ENCODE measurements at places on chromosomes 4 and X. TPM values are rescaled to one million over a fixed set of nuclear protein-coding genes. Genes with fewer than 3 reads are reported as not detected.

The FGF13 gene
- total RNA-seq: 10.4 TPM

The AFP gene
- not detected for total RNA-seq

The BST1 gene
- 9.1 TPM for total RNA-seq

The SERTM2 gene
- total RNA-seq: 0.76 TPM

The CCSER1 gene
- total RNA-seq: 9.0 TPM

The ARHGEF6 gene
- 30.4 TPM for total RNA-seq

The MAPK10 gene
- 42.3 TPM for total RNA-seq

The CXorf51B gene
- not detected for total RNA-seq

The CYTL1 gene
- 8.3 TPM for total RNA-seq

The SEC24D gene
- 64.9 TPM for total RNA-seq

The MGAT4D gene
- total RNA-seq: not detected

The CHRDL1 gene
- total RNA-seq: 183 TPM

DNA sequence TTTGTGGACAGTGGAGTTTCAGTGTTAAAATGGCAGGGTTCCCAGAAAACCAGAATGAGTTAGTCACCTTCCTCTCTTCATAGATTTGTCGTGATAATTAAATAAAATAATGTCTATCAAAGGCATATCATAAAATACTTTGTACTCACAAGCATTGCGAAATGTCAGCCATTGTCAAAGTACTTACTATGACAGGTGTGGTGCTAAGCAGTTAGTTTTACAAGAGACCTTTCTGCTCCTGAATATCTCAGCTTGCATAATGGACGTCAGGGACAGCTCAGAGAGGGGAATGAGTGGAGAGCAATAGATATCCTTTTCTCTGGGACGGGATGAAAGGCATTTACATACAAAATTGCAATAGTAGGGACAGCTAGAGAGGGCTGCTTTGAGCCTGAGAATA lies 560.9 kb downstream of the KCNIP4 start:
- DNase-seq: no peak

DNA sequence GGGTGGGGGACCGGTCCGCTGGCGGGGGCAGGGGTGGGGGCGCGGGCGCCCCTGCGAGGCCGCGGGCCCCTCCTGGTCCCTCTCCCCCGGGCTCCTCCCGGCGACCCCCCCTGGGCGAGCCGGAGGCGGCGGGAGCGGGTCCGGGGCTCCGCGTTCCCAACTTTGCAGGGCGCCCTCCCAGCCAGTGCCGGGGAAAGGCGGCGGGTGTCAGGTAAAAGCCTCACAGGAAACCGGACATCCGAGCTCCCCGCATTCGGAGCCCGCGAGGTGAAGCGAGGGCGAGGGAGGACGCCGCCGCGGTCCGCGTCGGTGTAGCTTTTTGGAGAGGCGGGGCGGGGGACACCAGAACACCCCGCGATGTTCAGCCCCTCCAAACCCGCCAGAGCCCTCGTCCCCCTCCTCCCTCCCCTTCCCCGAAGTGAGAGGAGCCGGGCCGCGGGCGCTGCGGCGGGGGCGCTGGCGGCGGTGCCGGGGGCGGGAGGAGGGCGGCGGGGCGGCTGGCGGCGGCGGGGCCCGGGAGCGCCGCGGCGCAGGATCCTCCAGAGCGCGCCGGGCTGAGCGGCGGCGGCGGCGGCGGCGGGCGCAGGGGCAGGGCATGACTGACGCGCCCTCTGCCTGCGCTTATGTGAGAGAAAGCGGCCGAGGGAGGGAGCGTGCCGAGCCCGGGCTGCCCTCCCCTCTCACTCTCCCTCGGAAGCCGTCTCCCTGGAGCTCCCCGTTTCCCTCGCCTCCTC lies at the start of gene VEGFC:
Gene VEGFC (minus strand): TSS at position 597 of the 734 bp plus-strand sequence. CDS start 611 bp downstream, outside the sequence.
- peak; percentile 59 for DNase-seq

DNA sequence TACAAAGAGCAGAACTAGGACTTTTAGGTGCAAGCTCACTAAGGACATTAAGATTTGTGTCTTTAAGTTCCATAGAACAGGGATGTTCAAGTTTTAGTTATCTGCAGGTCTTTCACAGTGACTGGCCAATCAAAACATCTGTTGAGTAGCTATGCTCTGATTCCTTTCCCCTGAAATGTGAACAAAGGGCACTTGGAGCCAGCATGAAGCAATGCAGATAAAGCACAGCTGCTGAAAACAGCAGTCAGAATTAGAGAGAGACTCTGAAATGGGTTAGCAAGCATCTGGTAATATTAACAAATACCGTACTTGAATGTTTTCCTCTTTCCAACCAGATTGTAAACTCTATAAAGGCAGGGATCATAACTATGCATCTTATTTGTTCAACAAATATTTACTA lies 276.9 kb downstream of the RAB28 start:
- no peak for DNase-seq

GRCh38 chrX:68830419-68831404 lies 1.9 kb downstream of the EFNB1 start:
- DNase-seq: peak; percentile 63

GRCh38 chrX:9317176-9317575 lies 147.7 kb upstream of the TBL1X start:
- no peak for DNase-seq

GRCh38 chr4:105061136-105061696 lies 85.5 kb upstream of the TET2 start:
- no peak for DNase-seq

GRCh38 chrX:135185795-135186443 lies 14.7 kb upstream of the CT55 start:
- DNase-seq: no peak

DNA sequence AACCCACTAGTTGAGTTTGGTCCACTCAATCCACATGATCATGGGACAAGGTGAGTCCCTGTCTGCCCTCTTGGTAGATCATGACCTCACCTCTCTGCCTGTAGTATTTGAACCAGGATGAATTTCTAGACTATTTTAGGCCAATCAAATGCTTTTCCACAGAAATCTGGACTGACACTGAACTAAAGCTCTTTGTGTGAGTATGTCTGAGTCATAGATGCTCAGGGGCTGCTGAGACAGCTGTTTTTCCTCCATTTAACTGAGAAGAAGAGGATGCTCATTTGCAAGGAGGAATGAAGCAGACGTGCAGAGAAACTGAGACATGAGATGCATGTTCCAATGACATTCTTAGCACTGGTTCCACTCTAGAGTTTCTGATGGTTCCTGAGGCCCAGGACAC lies 77.3 kb upstream of the TMEM47 start:
- no peak for DNase-seq

GRCh38 chr4:150464523-150464922 lies 117.4 kb upstream of the MAB21L2 start:
- no peak for DNase-seq

GRCh38 chrX:137118536-137118935 lies 84.7 kb upstream of the GPR101 start:
- DNase-seq: no peak

DNA sequence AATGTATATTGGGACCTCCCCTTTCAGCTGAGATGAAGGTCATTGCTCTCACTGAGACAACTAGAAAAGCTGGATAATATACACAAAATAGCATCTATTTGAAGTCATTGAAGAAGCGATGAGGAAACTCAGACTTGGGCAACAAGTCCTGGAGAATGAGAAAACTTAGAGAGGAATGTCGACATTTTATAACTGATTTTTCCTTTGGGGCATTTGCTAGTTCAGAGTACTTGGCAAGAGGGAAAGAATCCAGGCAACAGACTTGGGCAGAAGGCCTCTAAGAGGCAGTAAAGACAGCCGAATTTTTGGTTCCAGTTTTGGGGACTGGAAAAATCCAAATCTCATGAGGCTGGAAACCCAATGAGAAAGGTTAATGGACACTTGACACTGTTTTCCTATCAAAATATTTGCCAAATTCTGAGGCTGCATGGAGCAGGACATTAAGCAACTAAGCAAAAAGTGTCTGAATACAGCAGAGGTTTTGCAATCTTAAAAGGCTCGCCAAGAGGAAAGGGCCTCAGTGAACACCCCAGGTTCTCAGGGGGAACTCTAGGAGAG lies 21.0 kb upstream of the ANXA5 start:
- no peak for DNase-seq

DNA sequence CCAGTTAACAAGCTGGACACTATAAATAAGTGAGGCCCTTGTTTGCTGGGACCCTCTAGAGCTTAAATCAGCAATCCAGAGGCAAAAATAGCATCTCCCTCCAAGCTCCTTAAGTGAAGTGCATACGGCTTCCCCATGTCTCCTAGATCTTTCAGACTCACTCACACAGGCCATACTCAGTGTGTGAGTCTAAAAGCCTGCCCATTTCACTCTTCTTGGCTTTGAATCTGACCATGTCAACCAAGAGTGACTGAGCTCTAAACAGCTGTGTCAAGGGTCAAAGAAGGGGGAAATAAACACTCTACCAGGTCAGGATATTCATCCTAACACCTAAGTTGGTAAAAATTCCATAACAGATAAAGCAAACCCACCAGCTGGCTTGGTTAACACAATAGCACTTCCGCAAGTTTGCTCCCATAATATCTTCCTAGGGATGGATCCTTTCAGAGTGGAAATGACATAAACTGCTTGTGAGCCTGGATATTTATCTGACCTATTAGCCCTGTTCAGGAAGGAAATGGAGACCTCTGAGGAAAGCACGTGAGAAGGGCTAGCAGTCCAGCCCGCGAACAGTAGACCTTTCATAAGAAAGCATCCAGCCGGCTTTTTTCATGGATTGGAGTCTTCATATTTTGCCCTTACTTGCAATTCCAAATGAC lies 65.6 kb downstream of the MID1 start:
- DNase-seq: no peak

- no peak for DNase-seq
Measured at GRCh38 chrX:44470816-44471215, 71.8 kb downstream of the FUNDC1 start.

- DNase-seq: no peak
Measured at GRCh38 chrX:11130136-11130535, 19.0 kb downstream of the HCCS start.

DNA sequence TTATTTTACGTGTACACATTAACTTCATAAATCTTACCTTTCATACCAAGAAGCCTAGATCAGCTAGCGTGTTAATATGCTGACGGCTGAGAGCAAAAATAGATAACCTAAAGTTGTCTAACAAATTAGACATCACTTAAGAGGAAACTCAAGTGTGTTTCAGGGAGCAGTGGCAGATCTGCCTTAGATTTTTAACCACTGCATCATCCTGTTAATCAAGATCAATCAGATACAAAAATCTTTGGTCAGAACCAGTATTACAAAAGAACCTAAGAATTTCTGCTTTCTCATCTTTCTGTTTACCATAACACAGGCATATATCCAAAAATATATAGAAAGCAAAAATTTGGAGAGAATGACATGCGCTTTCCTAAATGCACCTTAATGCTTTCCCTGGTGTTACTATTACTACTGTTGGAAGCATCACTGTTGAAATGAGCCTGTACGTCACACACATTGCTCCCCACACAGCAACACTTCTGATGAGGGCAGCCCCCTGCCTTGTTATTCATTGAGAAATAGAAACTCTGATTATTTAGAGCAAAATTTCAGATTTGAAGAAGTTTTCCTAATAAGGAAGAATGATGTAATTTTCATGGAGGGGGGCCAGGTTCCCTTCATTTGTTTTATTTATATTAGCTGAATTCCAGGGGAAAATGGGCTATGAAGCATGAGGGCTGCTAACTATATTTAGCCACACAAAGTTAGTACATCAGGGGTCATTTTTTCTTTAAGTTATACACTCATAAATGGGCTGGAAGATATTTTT lies 152.3 kb downstream of the CBR4 start:
- no peak for DNase-seq

DNA sequence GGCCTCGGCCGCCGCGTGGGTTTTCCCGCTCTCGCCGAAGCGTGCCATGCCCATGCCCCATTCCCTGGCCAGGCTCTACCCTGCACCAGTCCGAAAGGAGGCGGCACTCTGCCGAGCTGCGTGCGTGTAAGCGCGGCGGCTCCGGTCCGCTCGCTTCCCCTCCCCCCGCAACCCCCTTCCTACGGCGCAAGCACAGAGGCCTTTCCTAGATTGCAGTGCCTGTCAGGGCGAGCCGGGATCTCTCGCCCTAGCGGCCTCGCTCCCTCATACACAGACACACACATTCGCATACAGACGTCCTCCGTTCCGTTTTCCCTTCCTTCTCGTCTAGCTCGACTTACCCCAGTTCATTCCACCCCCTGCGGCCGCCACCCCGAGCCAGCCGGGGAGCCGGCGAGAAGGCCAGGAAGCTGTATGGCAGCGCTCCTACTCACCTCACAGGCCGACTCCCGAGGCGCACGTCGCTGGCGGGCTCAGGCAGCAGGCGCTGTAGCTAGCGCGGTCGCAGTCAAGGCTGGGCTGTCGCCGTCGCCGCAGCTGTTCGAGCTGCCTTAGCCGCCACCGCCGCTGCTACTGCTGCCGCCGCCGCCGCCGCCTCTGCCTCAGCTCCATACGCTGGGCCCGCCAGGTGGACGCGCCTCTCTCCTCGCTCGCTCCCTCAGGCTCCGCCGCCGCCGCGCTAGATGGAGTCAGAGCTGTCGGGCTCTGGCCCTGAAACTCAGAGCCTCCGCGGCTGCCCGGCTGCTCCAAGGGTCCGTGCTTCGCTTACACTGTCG lies 615 bp downstream of the NEXMIF start:
- DNase-seq: peak; percentile 61

- DNase-seq: no peak
Measured at GRCh38 chr4:176834531-176834930, 41.8 kb upstream of the VEGFC start.

- DNase-seq: no peak
Measured at GRCh38 chr4:152050106-152050505, 289.3 kb upstream of the GATB start.

DNA sequence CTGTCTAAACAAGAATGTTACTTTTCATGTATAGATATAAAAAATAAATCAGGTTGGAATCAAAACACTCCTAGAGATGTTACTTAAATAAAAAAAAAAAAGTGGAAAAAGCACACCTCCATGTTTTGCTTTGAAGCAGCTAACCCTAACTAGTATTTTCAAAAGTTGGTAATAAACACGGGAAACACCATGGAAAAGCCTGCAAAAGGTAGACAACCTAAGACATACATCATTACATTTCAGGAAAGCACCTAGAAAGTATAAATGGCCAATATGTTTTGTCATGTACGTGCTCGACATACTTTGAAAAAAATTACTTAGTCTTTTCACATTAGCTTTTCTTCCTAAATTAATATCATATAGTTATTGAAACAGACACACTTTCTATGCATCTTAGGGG lies 130.1 kb upstream of the SH3RF1 start:
- no peak for DNase-seq

DNA sequence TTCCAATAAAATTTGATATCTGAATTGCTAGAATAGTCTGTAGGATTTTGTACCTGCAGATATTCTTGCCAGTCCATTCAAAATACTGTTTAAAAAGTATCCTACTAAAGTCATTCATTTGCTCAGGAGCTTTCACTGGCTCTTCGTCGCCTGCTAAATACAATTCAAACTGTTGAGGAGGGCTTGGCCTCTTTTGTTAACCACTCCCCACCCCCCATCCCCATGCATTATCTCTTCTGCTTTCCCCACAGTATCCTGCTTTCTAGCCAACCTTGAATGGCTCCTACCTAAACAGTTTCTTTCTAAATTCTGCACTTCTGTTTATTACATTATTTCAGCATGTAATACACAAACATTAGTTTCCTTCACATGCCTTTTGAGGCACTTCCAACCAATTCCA lies 230.8 kb downstream of the CPE start:
- no peak for DNase-seq

DNA sequence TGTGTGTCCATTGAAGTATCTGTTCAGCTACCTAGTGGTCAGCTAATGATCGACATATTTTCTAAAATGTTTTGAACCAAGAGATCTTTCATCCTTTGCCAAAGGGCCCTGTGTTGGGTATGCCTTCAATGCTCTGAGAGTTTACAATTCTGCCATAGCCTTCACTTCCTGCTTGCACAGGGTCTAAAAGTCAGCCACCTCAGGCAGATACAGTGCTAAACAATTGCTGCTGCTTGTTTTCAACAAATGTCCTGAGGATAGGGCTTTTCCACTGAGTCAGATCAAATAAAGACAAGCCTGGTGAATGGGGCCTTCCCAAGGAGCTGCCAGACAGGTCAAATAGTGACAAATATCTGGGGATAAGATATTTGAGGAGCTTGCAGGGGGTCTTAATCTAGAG lies 16.7 kb downstream of the AMMECR1 start:
- DNase-seq: no peak
